ENCODE measurements at places on chromosomes 11 and 22.

- no peak for DNase-seq
These were observed 63.2 kb downstream of the SHISAL1 start for GRCh38 chr22:44249376-44250147.

GRCh38 chr11:16252373-16252772, 104.0 kb downstream of the SOX6 start:
- DNase-seq, result no peak

GRCh38 chr22:20997536-20998257, 4.2 kb downstream of the THAP7 start:
- DNase-seq, result no peak

DNA sequence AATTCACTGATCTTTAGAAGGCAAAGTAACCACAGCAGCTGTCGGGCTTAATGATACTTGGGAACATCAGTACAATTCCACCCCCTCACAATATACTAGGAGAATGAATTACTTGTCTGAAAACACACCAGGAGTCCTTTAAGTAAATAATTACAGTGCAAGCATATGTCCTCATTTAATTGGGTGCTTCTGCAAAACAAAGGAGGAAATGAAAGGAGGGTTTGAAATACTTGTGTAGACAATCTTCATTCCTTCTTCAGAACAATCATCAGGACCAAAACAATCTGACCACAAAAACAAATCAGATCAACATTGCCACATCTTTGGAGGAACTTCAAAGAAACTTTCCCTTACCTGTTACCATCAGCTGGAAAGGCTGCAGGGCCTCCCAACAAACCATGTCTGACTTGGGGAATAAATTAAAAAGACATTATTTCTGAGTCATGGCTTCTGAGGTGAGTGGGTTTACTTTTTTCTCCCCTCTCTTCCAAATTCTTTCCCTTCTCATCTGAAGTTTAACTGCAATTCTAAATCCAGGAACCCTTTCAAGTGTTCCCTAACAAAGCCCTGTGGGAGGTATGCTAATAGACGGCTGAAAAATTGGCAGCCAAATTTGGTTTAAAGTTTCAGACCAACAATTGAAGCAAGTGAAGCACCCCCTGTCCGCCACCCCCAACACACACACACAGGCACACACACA, 12.5 kb upstream of the CCDC117 start:
- no peak for DNase-seq

GRCh38 chr11:31419669-31420068, 50.0 kb downstream of the DNAJC24 start:
- no peak for DNase-seq

GRCh38 chr22:19823191-19823901, 31.3 kb downstream of the GNB1L start:
- DNase-seq, result no peak

GRCh38 chr11:132638423-132638822, 893.9 kb downstream of the OPCML start:
- DNase-seq, result no peak

- DNase-seq, result no peak
These were observed 64.8 kb downstream of the RAB30 start for GRCh38 chr11:83006877-83007330.

DNA sequence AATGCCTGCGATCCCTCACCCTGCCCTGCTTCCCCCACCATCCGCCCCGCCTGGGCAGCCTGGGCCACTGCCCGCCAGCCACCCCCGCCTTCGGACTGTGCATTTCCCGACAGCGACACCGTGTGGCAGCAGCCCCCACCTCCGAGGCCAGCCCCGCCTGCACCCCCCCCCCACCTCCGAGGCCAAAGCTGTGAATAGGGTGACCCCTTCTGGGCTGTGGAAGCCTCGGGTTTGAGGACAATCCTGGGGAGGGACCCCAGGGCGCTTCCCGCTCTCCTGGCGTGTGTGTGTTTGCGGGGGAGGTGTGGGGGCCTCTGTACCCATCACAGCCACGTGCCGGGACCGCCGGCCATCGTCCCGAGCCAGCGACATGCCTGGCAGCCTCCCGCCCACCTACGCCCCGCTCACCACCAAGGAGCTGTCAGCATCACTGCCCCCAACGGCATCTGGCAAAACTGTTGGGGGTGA, 33.8 kb upstream of the PPARA start:
- peak; percentile 87 for DNase-seq

- DNase-seq, result no peak
These were observed 109.2 kb downstream of the FAM76B start for GRCh38 chr11:95680169-95680929.

GRCh38 chr22:44736581-44737405, 15.6 kb upstream of the ARHGAP8 start:
- no peak for DNase-seq

GRCh38 chr22:32999039-32999815, 59.0 kb downstream of the SYN3 start:
- DNase-seq, result no peak

- no peak for DNase-seq
These were observed 212.5 kb downstream of the TBC1D22A start for GRCh38 chr22:46974631-46975585.

DNA sequence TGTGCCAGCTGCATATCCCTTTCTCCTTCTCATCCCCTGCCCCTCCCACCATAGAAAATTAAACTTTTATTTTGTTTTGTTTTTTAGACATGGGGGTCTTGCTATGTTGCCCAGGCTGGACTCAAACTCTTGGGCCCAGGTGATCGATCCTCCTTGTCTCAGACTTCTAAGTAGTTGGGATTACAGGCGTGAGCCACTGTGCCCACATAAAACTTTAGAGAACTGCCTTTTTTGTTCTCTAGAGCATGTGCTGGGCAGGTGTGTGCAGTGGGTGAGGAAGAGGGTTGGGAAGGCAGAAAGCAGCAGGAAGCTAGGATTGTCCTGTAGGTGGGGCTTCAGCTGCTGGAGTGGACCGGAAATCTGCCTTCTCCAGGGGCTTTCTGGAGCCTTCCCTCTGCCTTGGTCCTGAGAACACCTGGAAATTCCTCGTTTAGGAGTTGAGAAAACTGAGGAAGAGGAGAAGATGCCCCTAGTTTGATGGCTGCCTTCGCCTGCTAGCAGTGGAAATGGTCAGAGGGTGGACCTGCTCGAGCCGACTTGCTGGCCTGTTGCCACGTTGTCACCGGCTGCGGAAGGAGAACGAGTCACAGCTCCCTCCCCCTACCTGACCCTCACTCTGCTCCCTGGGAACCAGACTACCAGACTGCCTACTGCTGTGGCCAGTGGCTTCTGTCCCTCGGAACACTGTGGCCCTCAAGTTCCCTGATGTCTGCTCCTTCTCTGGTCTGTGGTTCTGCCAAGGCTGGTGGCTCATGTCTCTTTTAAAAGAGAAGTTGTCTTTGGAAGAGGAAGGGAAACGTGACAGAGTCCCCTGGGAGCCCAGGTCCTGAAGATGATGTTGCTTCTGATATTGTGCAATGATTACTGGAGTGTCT, 4.0 kb downstream of the ST14 start:
- DNase-seq, result no peak

DNA sequence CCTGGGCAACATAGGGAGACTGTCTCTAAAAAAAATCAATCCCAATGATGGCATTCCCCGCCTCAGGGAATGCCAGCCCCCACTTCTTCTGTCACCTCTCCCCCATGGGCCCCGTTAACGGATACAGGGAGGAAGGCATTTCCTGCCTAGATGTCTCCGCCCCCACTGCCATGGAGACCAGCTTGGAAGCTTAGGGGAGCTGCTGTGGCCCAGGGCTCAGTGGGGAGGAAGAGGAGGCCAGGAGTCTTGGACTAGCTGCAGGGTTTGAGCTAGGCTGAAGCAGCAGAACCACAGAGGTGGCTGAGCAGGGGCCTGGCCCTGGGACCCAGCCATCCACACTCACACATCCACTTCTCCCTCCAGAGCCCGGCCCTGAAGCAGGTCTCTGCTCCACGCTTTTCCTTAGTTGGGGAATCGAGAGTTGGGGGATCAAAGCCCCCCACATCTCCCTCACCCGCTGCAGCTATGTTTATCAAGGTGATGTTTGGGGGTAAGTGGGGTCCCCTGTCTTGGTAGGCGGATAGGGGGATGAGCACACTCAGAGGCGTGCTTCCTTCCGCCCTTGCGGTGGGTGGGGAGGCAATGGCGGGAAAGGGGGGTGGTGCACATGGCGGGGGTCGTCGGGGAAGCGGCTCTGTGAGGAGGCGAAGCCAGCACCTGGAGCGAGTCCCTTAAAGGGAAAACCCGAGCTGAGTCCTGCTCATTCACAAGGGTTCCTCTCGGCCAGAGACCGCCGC, at the start of gene C22orf15:
TSS of gene C22orf15 (plus strand) at position 149 of the 737 bp plus-strand sequence. CDS start at position 466, 317 bp downstream.
- DNase-seq, result no peak

DNA sequence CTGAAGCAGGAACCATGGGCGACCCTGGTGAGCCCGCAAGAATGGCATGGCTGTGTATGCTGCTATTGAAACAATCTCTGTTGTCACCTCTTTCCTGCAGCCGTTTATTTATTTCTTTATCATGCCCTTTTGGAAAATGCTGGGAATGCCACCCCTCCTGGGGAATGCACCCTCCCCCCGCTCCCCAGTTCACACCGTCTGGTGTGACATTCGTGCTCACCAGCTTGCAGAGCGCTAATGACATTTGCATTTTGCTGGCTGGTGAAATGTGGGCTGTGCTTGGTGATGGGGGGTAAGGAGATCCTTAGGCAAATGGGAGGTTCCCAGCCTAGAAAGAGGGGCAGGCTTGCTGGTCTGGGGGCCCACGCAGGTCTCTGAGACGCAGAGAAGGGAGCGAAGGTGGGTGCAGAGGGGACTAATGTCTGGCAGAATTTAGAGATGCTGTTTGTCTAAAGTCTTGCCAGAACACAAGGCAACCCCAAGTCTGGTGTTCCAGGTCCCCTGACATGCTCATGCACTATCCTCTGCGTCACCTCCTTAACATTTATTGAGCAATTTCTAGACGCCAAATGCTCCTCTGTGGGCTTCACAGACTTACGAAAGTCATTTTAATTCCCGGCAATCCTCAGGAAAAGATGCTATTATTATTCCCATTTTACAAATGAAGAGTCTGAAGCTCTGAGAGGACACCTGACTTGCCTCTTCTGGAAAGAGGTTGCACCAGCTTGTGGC, 91.7 kb downstream of the TP53I11 start:
- no peak for DNase-seq

DNA sequence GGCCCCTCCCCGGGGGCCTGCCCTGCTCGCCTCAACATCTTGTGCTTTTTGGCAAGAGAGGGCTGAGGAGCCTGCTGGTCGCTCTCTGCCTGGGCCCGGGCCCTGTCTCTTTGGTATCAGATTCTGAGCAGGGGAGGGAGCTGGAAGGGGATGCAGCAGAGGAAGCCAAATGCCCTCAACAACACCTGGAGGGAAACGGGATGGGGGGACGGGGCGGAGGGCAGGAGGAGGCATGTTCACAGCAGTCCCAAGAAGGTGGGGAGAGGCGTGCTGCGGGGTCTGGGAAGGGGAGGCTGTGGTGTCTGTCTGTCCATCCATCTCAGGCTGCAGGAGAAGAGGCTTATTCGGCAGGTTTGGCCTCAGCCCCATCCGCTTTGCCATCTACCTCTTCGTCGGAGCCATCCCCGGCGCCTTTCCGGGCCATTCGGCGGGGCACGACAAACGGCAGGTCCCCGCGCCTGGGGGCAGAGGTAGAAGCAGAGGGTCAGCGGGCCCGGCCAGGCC, 29.4 kb downstream of the APOL1 start:
- no peak for DNase-seq

- DNase-seq, result no peak
These were observed 58.3 kb downstream of the CEP164 start for GRCh38 chr11:117385906-117386305.

- peak; percentile 47 for DNase-seq
These were observed 14.0 kb downstream of the IGLL1 start for GRCh38 chr22:23565915-23566704.

GRCh38 chr11:12200991-12201985, 90.9 kb downstream of the MICAL2 start:
- DNase-seq, result no peak

DNA sequence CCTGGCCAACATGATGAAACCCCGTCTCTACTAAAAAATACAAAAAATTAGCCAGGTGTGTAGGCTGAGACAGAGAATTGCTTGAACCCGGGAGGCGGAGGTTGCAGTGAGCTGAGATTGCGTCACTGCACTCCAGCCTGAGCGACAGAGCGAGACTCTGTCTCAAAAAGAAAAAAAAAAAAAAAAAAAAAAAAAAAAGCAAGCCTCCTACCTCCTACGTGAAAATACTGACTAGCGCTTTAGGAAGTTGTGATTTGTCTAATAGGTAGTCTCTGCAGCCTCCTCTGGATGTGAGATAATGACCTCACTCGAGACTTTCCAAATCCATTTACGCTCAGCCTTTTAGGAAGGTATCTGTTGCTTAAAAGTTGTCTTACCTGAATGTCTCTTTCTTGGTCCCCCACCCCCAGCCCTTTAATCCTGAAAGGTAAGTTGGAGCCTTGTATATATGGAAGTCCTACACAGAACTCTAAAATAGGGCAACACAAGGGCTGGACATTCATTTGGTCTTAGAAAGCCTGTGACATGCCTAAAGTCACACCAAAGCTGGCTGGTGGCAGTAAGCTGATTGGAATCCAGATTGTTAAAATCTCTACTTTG, 5.5 kb downstream of the SEPTIN3 start:
- DNase-seq, result no peak

GRCh38 chr11:121763526-121763925, 310.8 kb upstream of the SORL1-AS1 start:
- DNase-seq, result no peak

GRCh38 chr22:45548247-45548840, 45.7 kb downstream of the FBLN1 start:
- DNase-seq, result no peak

GRCh38 chr11:133198438-133198837, 333.9 kb downstream of the OPCML start:
- DNase-seq, result no peak

- no peak for DNase-seq
These were observed 1167.6 kb downstream of the JRKL start for GRCh38 chr11:97557399-97557798.

DNA sequence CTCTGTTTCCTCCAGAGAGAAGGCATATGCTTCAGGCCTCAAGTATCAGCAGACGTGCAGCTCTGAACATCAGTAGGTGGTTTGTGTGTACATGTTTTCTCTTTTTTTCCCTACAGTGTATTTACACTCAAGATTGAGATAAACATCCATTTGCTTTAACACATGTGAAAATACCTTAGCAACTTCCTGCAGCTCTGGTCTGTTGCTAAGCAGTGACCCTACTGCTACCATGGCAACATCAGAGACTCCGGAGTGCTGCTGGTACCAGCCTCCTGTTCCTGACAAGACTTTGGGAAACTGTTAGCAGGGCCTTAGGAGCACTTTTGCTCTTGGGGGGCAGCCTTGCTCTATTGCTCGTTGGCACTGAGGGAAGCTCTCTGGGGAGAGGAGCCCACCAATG, 221.2 kb upstream of the PLET1 start:
- DNase-seq, result no peak

- DNase-seq, result no peak
These were observed 21.7 kb upstream of the HSPA8 start for GRCh38 chr11:123083623-123084029.

GRCh38 chr11:130940706-130941105, 24.4 kb upstream of the SNX19 start:
- DNase-seq, result no peak

GRCh38 chr11:62757846-62758788, 3.3 kb upstream of the POLR2G start:
- DNase-seq, result no peak

DNA sequence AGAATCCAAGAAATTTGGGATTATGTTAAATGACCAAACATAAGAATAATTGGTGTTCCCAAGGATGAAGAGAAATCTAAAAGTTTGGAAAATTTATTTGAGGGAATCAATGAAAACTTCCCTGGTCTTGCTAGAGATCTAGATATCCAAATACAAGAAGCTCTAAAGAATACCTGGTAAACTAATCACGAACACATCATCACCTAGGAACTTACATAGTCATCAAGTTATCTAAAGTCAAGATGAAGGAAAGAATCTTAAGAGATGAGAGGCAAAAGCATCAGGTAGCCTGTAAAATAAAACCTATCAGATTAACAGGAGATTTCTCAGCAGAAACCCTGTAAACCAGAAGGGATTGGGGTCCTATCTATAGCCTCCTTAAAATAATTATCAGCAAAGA, 46.9 kb downstream of the GAS2 start:
- no peak for DNase-seq

All from right renal pelvis (tissue), 4 donors.